ENCODE measurements at places on chromosomes 7 and 10.

- DNase-seq, result no peak
Observed at GRCh38 chr7:76509931-76510877, at the start of gene UPK3B. Gene UPK3B, plus strand, starts transcription at chr7:76510552. Its CDS starts 101 bp downstream, at chr7:76510653.

DNA sequence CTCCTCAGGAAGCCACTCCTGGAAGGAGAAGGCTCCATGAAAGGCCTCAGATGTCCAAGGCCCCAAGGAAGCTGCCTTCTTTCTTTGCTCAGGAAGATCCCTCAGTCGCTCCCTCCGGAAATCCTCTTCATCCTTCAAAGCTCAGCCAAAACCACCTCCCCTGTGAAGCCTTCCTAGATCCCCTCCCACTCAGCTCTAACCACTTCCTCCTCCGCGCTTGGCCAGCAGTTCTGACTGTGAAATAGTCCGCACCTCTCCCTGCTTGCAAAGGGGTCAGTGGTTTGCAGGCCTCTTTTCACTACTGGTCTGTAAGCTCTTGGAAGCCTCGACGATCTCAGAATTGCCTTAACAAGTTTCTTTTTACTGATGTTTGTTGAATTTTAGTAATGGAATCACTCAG lies 23.9 kb downstream of the PYROXD2 start:
- no peak for DNase-seq

DNA sequence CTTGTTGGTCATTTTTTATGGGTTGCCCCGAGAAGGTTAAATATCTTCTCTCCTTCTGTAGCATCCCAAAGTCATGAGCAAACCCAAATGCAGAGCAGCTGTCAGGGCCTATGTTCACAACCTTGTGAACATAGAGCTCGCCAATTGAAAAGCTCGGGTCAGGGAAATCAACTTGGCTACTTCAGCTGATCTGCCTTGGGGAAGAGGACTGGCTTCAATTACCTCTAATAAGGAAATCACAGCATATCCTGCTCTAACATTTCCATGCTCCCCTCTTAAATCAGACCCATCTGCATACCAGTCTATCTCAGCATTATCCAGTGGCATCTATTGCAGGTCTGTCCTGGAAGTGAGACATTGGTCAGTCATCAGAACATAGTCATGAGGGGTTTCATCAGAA lies 105.6 kb downstream of the ANKRD26 start:
- DNase-seq, result no peak

DNA sequence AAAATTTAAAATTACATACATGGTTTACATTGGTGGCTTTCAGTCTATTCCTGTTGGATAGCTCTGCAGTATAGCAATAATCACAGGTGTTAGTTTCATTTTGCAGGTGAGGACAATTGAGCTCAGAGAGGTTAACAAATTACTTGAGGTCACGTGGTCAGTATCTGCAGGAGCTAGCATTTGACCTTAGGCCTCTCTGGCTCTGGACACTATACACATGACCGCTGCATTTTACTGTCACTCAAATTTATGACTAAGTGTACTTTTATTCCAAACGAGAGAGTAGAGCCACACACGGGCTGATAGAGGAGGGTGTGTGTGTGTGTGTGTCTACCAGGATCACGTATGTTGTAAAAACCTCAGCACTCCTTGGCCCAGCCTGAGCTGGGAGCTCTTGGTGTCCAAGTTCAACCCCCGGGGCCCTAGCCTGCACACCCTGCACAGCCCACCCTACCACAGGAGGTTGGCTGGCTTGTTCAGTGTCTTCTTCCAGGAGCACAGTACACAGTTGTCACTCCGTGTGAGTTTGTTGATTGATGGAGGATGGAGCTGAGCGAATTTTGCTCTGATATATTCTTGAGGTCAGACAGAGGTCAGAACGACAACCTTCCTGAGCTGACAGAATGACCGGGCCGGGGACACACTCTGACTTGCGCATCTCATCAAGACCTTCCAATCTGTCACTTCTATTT lies 272.7 kb downstream of the GFRA1 start:
- DNase-seq, result peak; percentile 63

GRCh38 chr10:96840841-96841518 lies 8.9 kb downstream of the LCOR start:
- DNase-seq, result no peak

GRCh38 chr7:22444181-22444971 lies 55.6 kb downstream of the STEAP1B start:
- DNase-seq, result no peak

- no peak for DNase-seq
Observed at GRCh38 chr10:103102195-103102594, 90.9 kb downstream of the NT5C2 start.

DNA sequence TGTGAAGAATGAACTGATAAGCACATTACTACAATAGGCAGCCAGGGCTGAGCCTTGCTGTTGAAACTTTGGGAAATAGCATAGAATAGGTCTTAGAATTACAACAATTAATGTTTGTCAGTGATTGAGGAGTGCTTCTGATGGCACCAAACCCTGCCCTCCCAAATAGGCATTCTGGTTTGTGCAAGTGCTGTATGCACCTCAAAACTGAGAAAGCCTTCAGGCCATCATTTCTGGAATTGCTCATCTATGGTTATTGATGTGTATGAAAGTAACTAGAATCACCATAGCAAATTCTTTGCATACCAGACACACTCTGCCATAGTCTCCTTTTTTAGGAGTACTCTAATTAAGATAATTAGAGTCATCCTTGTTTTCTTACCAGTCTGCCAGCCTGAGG lies 585.0 kb upstream of the MBL2 start:
- no peak for DNase-seq

- DNase-seq, result no peak
Observed at GRCh38 chr10:69337296-69338132, 59.2 kb downstream of the HK1 start.

GRCh38 chr7:101669307-101669706 lies 40.2 kb upstream of the MYL10 start:
- DNase-seq, result no peak

GRCh38 chr10:8365935-8366911 lies 311.7 kb downstream of the GATA3 start:
- DNase-seq, result no peak

- no peak for DNase-seq
Observed at GRCh38 chr7:118473271-118473670, 248.8 kb downstream of the ANKRD7 start.

- DNase-seq, result no peak
Observed at GRCh38 chr7:47574482-47575329, 7.2 kb downstream of the TNS3 start.

GRCh38 chr7:47376991-47377616 lies 204.8 kb downstream of the TNS3 start:
- DNase-seq, result no peak

- DNase-seq, result no peak
Observed at GRCh38 chr7:49112647-49113046, 188.3 kb downstream of the CDC14C start.

DNA sequence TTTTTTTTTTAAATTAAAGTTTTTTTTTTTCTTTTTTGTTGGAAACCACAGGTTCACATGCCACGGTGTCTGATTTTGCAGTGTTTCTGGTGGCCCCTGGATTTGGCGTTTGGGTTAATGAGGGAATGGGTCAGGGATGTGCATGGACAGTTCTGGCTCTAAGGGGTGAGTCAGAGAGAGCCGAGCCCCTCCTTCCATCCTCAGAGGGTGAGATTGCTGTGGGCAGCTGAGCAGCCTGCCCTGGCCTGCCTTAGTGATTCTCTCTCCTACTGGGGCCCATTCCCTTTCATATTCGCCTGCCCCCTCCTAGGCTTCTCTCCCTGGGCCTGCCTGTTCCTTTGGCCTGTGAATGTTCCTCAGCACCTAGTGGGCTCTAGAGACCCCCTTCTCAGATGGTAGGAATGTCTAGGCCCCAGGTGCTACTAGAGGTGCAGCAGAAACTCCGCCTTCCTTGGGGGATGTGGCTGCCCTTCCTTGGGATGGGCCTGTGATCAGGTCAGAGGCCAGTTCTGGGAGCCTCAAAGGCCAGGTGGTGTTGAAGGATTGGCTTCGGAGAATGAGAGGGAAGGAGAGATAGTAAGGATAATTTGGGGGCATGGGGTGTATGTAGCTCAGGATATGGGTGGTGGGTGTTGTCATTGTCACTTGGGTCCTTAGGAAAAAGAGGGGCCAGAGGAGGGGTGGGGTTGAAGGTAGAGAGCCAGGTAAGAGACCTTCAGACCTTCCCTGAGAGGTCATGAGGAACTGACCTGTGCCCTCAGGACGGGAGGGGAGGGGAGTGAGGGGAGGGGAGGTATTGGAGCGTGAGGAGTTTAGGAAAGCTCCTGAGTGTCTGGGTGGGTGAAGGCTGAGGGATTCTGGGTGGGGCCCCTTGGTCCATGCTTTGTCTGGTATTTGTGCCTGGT lies 19.8 kb downstream of the TSPAN14 start:
- no peak for DNase-seq

DNA sequence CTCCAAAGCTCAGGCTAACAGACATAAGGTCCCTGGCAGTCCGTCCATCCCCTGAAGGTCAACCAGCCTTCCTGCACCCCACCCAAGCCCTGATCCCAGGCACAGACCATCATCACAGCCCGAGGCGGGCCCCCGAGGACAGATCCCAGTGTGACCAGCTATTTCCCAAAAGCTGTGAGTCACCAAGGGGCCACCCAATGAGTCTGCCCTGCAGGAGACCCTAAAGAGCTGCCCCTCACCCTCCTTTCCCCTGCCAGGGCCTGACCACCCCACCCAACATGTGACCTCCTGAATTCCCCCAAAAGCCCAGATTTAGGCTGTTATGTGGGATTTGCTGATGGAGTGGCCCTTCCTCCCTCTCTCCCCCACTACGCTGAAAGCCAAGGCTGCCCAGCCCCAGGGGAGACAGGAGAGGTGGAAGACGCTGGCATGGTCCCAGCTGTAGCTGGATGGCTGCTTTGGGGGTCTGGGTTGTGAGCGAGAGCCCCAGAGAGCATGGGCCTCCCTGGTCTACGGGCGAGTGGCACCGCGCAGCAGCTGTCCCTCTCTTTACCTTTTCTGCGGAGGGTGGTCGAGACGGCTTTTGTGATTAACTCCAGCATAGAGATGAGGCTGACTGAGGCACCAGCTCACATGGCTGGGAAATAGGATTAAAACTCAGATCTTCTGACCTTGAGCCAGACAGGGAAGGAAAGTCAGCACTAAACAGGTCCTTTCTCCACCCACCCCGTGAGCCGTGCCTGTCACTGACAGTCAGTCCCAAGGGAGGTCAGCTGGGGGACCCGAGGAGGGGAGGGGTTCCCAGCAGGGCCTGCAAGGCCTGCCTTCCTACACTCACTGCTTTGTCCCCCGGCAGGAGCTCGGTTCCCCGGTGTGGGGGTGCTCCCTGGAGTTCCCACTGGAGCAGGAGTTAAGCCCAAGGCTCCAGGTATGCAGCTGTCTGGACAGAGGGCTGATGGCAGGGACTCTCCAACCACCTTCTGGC lies 16.7 kb downstream of the ELN start:
- no peak for DNase-seq

DNA sequence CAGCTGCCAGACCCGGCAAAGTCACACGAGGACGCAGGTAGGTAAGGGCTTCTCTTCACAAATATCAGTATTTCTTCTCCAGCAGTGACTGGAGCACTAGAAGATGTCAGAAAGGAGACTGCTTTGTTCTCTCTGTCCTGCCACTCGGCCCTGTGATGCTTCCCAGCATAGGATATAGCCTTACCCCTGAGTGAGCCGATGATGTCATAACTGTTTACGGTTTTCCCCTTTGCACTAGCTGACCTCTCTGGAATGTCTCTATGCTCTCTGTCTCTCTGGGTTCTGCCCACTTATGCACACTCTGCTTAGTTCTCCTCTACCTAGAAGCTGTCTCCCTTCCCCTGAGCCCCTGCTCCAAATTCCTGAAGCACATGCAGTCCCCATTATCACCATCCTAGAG lies 167.5 kb upstream of the PODXL start:
- DNase-seq, result no peak

- no peak for DNase-seq
Observed at GRCh38 chr7:36404639-36405408, 15.2 kb downstream of the ANLN start.

GRCh38 chr10:36669615-36670352 lies 455.6 kb upstream of the ANKRD30A start:
- DNase-seq, result no peak

DNA sequence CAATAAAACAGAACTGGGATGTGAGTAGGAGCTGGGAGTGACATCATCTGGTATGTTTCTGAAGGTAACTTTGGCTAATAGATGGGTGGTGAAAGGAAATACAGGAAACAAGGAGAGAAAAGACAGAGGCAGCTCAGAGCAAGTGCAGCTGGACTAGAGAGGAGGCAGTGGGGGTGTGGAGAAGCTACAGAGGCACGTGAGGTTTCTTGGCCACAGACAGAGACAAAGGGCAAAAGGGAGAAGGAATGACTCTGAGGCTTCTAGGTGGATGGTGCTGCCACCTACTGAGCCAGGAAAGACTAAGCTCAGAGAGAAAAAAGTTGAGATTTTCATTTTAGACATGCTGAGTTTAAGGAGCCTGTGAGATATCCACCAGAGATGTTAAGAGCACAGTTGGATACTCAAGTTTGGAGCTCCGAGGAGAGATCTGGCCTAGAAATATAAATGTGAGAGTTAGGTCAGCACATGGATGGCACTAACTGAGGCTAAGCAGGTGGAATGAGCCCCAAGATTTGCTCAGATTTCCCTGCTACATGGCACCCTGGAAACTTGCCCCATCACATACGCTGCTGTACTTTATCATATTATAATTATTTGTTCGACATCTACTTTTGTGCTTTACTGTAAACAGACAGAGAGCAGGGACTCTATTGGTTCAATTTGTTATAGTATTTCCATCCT lies 293.0 kb upstream of the IMMP2L start:
- DNase-seq, result no peak

DNA sequence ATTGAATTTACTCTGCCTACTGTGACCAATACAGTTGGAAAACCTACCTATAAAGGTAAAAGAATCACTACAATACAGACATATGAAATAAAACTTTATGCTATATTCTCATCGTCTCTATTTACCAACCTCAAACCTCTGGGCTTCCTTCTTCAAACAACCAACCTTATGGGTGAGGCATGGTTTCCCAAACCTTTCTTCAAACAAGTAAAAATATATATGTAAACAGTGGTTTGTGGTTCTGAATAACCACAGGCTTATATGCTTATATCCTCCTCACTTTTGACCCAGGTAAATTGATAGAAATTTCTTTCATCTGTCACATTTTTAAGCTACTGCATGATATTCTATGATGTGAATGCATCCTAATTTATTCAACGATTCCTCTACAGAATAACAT lies 103.6 kb downstream of the ITGB1 start:
- DNase-seq, result no peak

GRCh38 chr10:61628875-61629513 lies 33.7 kb upstream of the CABCOCO1 start:
- DNase-seq, result no peak

DNA sequence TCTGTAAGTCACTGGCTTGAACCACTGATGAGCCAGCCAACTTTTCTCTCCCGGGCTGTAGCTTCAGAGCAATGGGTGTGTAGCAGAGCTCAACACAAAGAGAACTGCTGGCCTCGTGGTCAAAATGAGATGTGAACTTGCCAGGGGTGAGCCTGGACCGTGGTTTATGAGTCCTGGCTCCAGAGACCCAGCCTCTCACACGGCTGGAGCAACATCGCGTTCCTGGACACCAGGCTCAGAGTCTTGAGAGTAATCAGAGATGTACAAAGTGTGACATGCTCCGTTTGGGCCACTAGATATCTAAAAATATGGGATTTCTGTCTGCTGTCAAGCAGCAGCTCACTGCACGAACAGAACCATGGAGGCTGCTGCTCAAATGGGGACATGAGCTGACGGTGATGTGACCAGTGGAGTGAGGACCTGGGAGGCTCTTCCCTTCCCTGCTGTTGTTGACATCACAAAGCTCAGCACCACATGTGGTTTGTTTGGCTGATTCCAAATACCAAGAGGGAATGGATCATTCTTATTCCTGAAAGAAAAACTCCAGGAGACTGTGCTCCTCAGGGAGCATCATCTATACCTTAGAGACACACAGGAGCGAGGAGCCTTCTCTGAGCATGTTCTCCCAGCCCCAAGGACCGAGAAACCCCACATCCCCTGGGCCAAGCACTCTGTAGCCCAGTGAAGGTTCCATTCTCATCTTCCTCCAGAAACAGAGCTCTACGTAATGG lies 9.2 kb upstream of the SVIL start:
- DNase-seq, result no peak

Data from left lobe of liver (tissue), 2 donors.